ENCODE measurements at places on chromosomes 12 and 14.
A peak's percentile ranks its signal among the peaks of the same experiment; 100 is the strongest.

- no peak for DNase-seq
Observed at GRCh38 chr12:132702640-132703039, 8.0 kb upstream of the PGAM5 start.

DNA sequence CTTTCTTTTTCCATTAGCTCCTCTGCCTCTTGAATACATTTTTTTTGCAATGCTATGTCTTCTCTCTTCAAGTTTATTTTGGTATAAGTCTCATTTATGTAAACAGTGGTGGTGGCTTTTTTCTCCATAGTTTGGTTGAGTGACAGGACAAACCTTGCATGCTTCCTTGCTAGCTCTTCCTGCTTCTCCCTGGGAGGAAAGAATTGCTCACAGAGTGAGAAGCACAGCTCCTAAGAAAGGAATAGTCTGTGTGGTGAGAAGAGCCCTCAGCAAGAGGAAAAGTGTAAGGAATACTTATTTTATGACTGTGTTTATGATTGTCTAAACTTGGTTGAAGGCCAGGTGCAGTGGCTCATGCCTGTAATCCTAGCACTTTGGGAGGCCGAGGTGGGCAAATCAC lies 11.5 kb downstream of the CCDC175 start:
- DNase-seq, result no peak

GRCh38 chr14:91869556-91869955 lies 2.2 kb upstream of the TC2N start:
- DNase-seq, result no peak

DNA sequence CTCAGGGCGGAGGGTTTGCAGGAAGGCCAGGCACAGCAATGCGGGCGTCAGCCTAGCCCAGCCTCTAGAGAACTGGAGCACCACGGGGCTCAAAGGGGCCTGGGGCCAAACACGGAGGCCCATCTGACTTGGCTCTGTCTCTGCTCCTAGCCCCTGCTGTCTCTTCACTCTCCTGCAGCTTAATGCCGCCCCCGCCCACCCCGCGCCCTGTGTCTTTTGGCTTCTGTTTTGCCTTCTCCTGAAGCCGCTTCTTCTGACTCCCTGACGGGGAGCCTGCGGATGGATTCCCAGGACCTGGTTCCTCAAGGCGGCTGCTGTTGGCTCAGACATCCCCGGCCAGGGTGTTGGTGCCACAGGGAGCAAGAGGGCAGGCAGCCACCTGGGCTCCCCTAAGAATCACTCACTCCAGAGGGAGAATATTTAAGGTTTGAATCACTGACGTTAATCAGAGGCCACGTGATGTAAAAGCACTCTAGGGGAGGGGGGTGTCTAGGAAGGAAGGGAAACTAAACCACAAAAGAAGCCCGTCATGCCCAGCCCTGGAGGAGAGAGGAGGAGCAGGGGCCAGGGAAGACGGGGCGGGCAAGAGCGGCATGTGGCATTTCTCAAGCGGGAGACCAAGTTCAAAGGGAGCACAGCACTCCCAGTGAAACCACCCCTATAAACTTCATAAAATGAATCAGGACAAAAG lies 36.9 kb upstream of the PRMT8 start:
- no peak for DNase-seq

GRCh38 chr12:9674226-9674590 lies 4.7 kb downstream of the CLEC2D start:
- no peak for DNase-seq

- DNase-seq, result no peak
Observed at GRCh38 chr12:19597167-19598026, 158.1 kb downstream of the AEBP2 start.

DNA sequence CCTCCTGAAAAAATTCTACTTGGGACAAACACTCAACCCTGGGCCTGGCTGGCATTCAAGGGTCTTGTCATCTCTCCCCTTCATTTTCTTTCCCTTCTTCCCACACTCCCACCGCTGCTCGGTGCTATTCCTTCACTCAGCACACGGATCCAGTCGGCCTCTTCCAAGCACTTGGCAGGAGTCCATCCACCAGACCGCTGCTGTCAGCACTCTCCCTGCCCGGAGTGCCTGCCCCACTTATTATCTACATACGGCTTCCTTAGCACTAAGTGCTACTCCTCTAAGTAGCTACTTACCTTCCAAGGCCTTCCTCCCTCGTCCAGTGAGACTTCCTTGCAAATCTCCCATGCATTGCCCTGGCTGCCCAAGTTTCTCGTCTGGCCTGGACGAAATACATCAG lies 29.8 kb downstream of the CALM1 start:
- no peak for DNase-seq

DNA sequence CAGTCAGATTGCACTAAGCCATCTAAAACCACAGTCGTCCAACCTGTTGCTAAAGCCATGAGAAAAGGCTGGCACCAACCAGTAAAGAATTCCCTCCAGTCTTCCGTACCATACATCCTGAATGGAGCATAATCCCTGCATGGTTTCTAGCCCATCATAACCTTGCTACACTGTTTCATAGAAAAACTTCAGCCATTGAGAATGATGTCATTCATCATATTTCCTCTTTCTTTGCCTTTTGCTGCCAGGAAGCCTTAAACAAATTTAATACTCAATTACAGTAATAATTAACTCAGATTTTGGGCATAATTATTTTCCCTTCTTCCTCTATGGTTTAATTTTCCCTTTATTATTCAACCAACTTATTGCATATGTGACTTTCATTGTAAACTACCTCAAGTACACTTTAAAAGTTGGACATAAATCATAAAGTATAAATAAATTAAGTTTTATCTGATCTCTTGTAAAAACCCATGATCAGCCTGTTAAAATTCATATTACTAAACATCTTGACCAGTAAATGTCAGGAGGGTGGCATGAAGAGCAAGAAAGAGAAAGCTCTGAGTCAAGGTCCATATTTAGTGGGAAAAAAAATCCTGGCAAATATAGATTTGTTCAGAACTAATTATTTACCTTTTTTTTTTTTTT lies 264.7 kb downstream of the ZFP36L1 start:
- DNase-seq, result no peak

GRCh38 chr12:85130646-85131045 lies 94.5 kb downstream of the LRRIQ1 start:
- DNase-seq, result no peak

GRCh38 chr14:62162998-62163589 lies 400.9 kb downstream of the SNAPC1 start:
- DNase-seq, result peak; percentile 52

- DNase-seq, result no peak
Observed at GRCh38 chr14:76780875-76781647, 19.8 kb downstream of the VASH1 start.

- DNase-seq, result no peak
Observed at GRCh38 chr12:106141003-106141402, 2.2 kb upstream of the NUAK1 start.

- DNase-seq, result no peak
Observed at GRCh38 chr12:25518512-25518911, 34.6 kb downstream of the LMNTD1 start.

Measured in NCI-H2081 (cell line).